T-cell (primary cell): ENCODE measurements at places on chromosomes 11 and 22.

DNA sequence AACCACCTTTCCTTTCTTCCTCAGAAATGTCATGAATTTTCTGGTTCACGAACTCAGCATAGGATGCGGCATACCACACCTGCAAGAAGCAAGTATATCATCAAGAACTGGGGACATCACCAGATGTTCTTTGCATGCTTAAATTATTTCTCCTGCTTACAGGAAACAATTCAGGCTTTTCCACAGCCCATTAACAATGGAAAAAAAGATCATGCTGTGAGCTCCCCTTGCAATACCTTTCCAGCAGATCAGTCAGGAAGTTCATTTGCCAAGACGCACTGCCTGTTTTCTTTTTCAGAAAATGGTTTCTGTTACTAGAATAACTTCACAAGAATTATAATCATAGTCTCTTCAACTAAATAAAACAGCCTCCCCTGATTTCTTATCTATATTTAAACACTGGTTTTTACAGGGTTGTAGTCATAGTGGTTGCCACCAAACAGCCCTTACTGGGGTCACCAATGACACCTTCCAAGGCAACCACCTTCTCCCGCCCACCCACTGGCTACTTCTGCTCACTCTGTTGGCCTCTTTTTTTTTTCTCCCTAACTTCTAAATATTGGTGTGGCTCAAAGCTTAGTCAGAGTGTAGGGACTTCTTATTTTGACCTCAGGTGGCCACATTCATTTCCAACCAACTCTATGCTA lies 42.3 kb upstream of the NFRKB start:
- no peak for DNase-seq

- no peak for DNase-seq
Measured at GRCh38 chr22:24588757-24589481, 4.0 kb downstream of the LRRC75B start.

GRCh38 chr11:124778281-124778680 lies 16.2 kb upstream of the ESAM start:
- DNase-seq = no peak

- DNase-seq = no peak
Measured at GRCh38 chr11:3605771-3606203, 36.0 kb downstream of the ART5 start.

GRCh38 chr11:105000797-105001196 lies 22.2 kb downstream of the CASP5 start:
- peak; percentile 50 for DNase-seq

GRCh38 chr11:72091292-72091691 lies 10.6 kb downstream of the LRRC51 start:
- peak; percentile 73 for DNase-seq

GRCh38 chr22:44212936-44213335 lies 32.2 kb downstream of the PARVG start:
- no peak for DNase-seq

DNA sequence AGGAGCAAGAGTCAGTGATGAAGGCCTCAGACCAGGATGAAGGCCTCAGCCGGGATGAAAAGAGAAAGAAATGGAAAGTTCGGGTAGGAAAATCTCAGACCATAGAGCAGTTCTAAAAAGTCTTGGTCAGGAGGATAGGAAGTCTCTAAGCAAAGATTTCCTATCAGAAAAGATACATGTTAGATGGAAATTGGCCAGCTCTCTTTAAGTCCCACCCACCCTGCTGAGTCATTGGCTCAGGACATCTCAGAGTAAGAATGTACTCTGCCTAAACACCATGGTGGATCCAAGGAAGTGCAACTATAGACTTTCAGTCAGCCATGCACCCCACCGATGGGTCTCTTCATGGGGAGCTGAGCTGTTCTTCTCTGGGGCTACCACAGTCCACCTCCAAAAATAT lies 4.4 kb downstream of the OR8B3 start:
- no peak for DNase-seq

DNA sequence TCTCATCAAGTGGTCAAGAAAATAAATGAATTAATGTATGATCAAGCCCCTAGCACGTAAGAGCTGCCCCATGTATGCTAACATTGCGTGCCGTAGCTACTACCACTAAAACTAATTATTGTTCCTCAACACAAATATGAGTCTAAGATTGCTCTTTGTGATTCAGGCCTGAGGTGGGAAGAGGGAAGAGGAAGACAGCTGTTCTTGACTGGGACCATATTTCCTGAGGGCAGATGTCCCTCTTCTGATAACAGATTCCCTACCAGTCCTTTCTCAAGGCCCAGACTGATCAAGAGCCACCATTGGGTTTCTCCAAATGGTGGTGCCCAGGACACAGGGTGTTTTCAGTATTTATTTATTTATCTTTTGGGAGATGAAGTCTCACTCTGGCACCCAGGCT lies 87.2 kb upstream of the CADM1 start:
- DNase-seq = no peak

GRCh38 chr11:1772270-1773130 lies 8.8 kb upstream of the CTSD start:
- peak; percentile 36 for DNase-seq

DNA sequence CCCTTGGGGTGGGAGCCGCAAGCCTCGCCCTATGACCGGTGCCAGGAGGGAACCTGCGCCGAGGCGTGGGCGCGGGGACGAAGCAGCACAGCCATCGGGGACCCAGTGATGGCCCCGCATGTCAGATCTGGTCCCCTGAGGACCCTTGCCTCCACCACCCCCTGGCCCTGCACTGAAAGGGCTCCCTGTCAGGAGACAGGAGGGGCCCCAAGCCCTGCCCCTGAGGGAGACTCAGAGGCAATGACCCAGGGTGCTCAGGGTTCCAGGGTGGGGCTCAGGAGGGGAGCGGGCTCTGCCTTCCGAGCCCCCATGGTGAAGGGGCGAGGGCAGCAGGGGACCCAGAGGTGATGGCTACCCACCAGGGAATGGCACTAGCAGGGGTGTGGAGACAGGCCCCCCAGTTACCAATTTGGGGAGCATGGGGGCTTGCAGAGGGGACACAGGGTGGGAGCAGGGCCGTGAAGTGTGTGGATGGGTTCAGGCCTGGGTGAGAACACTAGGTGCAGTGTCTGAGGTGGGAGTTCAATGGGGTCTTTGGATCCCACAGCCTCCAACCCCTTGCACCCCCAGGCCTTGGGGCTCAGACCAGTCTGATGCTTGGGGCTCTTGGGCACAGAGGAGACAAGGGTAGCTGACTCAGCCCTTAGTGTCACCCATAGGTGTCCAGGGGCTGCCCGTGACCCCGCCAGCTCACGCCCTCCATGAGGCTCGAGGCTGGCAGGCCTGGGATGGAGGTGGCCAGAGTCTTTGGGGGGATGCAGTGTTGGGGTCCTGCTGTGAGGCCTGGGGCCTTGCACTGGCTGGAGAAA lies 499 bp downstream of the LRRC56 start:
- peak; percentile 4 for DNase-seq

DNA sequence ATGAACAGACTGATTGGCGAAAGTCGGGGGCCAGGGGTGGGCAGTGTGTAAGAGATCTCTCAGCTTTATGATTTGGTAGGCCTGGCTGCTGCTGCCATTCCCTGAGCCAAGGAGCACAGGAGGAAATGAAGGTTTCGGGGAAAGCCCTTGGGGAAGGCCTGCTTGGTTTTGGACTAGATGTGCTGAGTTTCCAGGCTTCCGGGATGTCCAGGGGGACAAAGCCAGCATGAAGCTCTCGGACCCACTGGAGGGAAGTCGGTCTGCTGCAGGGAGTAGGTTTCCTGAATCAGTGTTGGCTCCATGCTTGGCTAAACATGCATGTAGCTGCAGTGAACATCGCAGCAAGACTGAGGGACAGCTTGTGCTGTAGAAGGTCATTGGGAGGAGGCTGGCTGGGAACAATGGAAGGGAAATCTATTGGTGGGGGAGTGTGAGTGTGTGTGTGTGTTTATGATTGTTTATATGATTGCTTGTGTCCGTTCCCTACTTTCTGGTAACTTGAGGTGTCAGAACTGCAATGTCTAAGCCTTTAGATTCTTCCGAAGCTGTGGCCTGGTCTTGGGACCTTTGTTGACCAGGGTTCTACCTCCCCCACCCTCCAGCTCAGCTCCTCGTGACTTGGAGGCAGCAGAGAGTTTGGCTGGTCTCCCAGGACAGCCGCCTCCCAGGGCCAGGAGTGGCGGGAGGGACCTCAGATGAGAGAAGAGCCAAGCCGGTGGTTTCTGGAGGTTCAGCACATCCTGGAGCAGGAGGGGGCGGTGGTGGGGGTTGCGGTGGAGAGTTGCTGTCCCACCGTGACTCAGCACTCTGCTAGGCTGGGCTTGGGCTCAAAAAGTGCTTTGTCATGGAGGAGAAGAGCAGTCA lies 4.0 kb upstream of the FTH1 start:
- DNase-seq = no peak

DNA sequence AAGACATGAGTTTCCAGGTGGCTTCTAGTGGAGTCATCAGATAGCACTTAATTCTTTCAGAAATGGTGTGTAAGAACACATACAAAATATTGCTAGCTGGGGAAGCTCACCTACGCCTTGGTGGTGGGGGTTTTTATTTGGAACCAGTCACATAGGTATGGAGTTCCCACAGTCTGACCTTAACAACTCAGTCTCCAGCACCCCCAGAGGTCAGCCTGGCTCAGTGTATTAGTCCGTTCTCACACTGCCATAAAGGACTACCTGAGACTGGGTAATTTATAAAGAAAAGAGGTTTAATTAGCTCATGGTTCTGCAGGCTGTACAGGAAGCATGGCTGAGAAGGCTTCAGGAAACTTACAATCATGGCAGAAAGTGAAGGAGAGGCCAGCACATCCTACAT lies 317.5 kb upstream of the ZC3H12C start:
- DNase-seq = no peak

DNA sequence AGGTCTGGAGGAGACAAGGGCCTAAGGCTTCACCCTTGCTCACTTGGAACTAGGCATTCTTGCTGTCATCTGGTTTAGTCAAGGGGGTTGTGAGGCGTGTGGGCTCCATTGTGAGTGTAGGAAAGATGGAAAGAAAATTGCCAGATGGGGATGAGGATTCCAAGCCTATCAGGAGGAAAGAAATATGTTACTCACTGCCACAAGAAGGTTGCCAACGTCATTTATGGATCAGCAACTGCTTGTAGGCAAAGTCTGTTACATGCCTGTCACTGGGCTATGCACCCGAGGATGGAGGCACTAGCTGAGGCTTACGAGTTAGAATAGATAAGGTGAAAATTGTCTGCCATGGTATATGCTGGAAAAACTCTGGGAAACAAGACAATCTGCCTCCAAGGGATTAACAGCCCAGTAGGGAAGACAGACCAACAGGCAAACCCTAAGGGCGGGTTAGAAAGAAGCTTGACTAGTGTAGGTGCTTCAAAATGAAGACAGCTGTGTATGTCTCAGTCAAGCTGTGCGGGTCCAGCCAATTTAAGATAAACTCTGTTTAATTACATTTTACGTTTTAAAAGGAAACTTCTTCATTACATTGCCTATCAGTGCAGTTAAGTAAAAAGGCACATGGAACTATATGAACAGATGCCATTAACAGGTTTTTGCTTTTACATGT lies 47.4 kb downstream of the SNX19 start:
- no peak for DNase-seq
